ENCODE measurements at places on chromosomes 4 and X.

- no peak for DNase-seq
Measured at GRCh38 chr4:75254745-75255144, 259.5 kb downstream of the RCHY1 start.

DNA sequence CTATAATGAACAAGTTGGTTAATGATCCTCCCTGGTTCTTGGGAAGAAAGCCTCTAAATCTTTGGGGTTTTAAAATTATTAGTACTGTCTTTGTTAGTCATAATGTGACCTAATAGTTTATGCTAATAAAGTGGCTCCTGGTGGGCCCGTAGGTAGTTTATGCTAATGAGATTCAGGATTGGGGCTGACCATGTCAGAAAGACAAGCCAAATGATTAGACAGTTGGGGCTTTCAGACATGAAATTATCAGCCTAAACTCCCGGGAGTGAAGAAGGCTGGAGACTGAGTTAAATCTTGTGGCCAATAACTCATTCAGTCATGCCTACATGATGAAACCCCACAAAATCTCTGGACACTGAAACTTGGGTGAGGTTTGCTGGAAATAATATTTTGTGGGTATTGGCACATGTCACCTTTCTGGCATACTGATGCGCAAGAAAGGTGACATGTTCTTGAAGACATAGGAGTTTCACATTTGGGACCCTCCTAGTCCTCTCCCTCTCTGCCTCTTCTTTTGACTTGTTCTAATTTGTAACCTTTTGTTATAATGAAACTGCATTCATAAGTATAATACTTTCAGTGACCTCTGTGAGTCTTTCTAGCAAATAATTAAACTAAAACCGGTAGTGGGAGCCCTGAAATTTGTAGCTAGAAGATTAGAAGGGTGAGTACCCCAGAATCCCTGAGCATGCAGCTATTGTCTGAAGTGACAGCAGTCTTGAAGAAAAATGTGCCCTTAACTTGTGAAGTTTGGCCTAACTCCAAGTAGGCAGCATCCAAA, 196.8 kb upstream of the FSTL5 start:
- DNase-seq: no peak

GRCh38 chr4:149322203-149322602, 493.4 kb downstream of the IQCM start:
- DNase-seq: peak; percentile 21

DNA sequence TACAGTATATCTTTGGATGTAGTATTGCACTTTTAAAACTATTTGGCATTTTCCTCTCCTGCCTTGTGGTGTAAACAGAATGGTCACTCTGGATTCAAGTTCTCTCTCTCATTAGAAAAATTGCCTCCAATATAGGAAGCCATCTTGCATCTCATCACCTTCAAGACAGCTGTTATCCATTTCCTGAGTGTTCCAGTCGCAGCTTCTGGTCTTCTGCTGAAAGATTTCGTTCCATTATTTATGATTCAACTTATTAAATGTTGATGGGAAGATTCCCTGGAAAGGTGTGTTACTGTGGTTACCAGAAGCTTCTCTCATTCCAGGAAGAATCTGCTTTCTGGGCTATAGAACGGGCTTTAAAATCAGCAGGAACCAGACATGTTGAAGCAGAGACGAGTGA, 568.3 kb upstream of the SLIT2 start:
- no peak for DNase-seq

- no peak for DNase-seq
Measured at GRCh38 chrX:47283015-47283771, 50.4 kb downstream of the USP11 start.

GRCh38 chrX:55007656-55008055, 7.5 kb downstream of the APEX2 start:
- DNase-seq: no peak

GRCh38 chr4:169571435-169571834, 40.9 kb downstream of the NEK1 start:
- no peak for DNase-seq

DNA sequence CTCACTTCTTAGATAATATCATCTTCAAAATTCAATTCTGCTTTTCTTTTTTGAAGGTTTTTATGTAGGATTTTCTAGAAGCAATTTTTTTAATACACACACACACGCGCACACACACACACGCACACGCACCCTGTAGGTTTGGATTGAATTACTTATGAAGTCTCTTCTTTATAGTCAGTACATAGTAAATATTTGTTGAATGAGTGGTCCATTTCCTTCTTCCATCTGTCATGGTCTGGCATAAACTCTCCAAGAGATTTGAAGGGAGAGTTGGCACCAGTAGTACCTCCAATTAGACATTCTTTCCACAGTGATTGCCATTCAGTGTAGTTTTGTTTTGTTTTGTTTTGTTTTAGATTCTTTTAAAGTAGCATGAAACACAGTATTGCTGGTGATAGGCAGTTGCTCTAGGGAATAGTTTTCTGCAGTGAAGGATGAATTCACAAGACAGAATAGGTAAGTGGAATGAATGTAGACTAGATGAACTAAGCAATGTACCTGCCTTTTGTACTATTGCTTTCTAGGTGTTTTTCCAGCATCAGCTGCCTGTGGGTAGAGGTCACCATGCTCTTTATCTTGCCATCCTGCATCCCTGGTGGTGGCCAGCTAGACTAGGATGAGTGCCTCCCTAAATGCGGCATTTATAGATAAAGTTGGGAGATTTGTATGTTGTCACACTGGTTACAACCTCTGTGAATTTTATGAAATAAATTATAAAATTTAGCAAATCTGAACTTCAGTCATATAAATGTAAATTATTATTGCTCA, 20.5 kb downstream of the PDLIM5 start:
- no peak for DNase-seq

- DNase-seq: no peak
Measured at GRCh38 chr4:7828011-7828720, 111.5 kb downstream of the AFAP1 start.

DNA sequence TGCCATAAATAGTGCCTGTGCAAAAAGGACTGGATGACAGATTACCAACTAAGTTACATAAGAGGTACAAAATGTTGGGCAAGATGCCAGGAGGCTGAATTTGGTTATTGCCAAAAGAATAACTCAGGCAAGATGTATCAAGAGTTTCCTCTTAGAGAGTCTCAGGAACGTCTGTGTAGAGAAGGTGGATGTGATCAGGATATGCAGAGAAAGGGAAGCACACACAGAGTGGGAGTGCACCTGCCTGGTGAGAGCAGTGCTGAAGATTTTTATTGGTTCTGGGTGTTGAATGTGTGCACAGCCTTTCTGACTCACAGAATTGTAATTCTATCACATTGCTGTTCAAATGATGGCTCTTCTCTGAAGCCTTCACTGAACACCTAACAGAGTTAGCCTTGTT, 156.8 kb upstream of the HS3ST1 start:
- DNase-seq: no peak

- no peak for DNase-seq
Measured at GRCh38 chr4:26496207-26496783, 6.0 kb upstream of the CCKAR start.

- no peak for DNase-seq
Measured at GRCh38 chr4:3715855-3716630, 50.1 kb upstream of the ADRA2C start.

- DNase-seq: no peak
Measured at GRCh38 chr4:41399231-41399630, 138.7 kb upstream of the LIMCH1 start.

DNA sequence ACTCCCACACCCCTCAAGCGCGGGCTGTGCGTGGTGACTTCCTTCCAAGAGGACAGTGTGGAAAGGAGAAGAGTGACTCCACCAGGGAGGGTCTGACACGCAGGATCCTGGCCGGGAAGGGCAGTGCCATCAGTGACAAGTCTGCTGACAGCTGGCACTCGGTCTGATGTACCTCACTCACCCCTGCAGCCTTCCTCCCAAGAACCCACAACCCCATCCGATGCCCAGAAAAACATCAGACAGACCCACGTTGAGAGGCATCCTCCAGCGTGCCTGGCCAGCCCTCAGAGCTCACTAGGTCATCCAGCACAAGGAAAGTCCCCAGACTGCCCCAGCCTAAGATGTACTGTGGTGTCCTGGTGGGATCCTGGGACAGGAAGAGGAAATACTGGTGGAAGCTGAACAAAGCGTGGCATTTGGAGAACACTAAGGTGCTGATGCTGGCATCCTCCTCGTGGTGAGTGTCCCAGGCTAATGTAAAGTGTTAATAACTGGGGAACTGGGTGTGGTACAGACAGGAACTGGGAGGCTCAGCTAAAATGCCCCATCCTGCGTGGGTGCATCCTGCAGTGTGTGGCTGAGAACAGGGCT, 200.0 kb upstream of the PSAPL1 start:
- no peak for DNase-seq

GRCh38 chrX:7641141-7641540, 201.8 kb upstream of the VCX start:
- no peak for DNase-seq

- no peak for DNase-seq
Measured at GRCh38 chr4:65242156-65242846, 428.0 kb downstream of the EPHA5 start.

- peak; percentile 71 for DNase-seq
Measured at GRCh38 chr4:143417679-143418403, 81.2 kb downstream of the GAB1 start.

- no peak for DNase-seq
Measured at GRCh38 chrX:154775419-154776349, 13.0 kb downstream of the DKC1 start.

DNA sequence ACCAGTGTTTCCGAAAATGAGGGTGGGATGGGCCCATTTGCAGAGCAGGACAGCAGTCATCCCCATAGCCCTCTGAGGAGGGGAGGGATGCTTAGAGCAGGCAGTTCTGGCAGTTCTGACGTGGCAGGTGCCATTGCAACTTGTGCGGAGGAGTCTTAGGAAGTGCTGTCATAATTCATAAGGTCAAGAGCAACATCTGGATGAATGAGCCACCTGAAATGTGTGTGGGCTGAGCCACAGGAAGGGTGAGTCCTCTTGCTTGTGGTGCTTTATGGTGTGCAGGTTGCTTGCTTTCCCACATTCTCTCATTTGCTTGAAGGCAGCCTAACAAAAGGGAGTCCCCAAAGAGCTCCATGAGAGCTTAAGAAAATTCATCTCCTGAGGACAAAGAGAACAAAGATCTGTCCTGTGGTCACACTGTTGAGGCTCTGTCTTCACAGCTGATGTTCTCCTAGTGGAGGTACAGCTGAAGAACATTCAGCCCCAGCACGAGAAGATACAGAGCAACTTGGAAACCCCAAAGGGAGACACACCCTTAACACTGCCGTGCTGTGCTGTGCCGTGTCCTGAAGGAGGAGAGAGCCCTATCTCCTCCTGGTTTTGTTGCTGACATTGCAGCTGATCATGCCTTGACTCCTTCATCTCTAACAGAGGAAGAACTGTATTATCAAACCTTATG, 60.3 kb downstream of the DLG3 start:
- DNase-seq: no peak

DNA sequence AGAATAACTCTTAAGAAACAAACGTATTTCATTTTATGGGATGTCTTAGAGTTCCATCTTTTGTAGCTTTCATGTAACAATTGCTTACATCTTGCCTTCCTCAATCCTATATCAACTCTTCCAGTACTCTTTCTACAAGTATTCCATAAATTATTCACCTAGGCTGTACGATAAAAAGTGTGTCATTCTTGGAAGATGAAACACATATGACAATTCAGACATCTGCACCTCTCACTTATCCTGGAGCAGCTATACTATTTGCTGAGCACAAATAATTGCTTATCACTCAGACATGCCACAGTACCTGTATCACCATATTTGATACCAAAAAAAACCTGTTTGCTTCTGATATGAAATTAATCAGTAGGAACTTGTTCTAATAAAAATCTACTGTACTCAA, 1.0 kb downstream of the POF1B start:
- no peak for DNase-seq

GRCh38 chr4:98518559-98519267, 139.7 kb downstream of the TSPAN5 start:
- DNase-seq: peak; percentile 22

- no peak for DNase-seq
Measured at GRCh38 chrX:110394651-110395050, 36.0 kb downstream of the RTL9 start.

DNA sequence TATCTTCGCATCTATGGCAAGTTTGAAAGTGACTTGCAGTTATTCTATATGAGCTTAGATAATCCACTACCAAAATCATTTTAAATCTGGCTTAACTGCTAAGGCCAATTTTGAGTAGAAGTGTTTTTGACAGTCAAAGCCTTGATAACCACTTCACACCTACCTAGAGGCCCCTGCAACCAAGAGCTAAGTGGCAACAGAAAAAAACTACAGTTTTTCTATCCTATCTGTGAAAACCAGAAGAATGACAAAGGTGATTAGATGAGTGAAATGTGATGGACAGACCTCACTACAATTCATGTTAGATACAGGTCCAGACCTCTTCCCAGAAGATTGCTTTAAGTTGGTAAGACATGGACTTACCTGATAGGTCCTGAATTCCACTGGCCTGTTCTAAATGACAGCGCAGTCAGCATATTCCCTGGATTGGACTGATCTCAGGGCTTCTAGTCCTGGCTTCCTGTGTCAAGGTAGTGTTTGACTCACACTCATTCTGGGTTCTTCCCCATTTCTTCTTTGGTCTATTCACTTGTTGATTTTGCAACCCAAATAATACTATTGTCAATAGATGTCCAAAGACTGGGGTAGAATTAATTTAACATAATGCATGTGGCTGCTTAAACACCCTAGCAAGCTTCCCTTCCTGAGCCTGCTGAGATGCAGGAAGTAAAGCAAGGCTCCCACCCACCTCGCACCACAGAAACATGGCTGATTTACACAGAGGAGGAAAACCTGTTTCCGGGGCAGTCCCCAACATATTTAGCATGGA, 65.1 kb downstream of the PPP3CA start:
- DNase-seq: no peak

GRCh38 chr4:134740290-134740689, 538.7 kb upstream of the PABPC4L start:
- peak; percentile 3 for DNase-seq

DNA sequence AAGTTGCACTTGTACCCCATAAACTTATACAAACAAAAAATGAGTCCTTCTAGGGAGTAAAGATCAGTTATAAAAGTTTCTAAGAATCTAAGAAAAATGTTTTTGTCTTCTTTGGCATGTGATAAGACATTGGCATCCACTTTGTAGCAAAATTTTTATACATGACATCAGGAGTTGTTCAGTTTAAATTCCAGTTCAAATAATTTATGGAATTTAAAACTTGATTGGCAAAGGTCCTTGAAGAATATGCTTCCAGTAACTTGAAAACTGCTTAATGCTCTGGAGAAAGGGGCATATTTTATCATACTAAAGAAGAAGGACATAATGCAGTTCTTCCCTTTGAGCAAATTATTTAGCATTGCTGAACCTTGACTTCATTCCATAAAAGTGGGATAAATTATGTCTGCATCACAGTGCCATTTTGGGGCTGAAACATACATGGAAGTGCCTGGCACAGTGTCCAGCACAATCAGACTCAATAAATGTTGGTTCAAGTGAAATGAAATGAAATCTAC, 163.3 kb upstream of the IL15 start:
- no peak for DNase-seq

DNA sequence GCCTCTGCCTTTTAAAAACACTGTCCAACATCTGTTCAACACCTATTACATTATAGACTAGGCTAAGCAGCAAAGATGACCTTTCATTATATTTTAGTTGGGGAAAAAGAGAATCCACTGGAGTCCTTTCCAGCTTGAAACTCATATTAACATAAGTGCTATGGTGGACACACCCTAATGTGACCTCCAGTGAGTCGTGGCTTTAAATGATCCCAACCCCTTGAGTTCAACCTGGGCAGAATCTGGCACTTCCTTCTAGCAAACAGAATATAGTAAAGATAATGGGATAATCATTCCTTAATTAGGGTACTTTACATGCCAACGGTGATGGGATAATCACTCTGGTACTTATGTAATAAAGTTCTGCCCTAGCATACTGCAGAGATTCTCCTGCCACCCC, 162.6 kb downstream of the MAB21L2 start:
- no peak for DNase-seq

All from OCI-LY7 (cell line).